Activated CD4-positive, alpha-beta T cell treated with anti-CD3 and anti-CD28 coated beads, Interleukin-2, amount 50 U/mL, for 1 hour (primary cell): ENCODE measurements at places on chromosomes 11 and 22.

DNA sequence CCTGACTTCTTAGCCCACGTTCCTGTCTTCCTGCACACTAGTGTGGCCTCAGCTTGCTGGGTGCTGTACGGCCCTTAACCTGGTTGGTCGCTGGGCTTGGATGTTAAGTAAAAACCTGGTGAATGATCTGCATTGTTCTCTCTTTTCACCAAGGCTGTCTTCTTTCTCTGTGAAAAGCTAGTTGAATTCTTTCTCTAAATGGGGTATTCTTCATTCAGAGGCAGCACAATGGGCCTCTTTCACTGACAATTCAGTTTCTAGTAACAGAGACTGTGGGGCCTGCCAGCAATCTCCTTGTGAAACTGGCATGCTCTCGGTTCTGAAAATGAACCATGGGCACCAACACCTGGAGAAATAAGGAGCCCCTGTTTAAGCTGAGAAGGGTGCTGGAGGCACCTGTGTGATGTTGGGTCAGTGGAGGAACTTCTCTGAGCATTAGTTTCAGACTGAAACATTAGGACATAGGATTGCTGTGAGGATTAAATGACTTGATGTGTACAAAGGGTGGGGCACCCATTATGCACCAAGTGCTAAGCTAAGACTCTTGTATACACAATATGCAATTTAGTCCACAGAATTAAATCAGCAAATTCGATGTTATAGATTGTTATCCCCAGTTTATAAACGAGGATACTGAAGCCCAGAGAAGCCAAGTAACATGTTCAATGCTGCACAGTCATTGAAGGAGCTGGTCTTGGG lies 33.1 kb upstream of the ELF5 start:
- DNase-seq = no peak

GRCh38 chr11:47553406-47553743 lies 443 bp upstream of the CELF1 start:
- no peak for DNase-seq

- no peak for DNase-seq
Observed at GRCh38 chr22:38042488-38042790, 14.8 kb upstream of the PICK1 start.

GRCh38 chr11:76610871-76611475 lies 59.6 kb downstream of the LRRC32 start:
- DNase-seq = no peak

DNA sequence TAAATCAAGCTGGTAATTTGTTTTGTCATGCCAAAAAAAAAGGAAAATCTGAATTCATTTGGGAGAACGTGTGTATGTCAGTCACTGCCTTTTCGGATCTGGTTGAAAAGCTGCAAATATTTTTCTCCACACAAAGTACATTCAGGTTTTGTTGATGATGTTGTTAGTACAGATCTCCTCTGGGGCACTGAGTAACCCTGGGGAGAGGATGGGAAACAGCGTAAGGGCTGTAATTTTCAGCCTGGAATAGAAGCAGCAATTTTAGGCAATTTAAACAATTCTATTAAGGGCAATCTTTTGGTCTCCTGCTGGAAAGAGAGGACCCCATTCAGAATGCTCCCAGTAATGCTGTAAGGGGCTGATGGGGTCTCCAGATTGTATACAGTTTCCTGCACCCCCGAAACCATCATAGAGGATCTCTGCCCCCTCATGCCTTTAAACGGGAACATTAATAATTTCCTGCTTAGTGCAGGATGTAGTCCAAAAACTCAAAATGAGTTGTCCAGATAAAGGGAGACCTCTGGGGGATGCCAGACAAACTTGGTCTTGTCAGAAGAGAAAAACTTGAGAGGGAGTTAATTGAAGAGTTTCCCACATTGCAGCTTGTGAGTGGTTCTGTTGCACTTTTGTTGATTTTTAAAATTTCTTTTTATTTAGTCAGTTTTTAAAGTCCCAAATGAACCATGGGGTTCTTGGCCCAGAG lies 132.3 kb downstream of the COMMD9 start:
- DNase-seq = no peak

DNA sequence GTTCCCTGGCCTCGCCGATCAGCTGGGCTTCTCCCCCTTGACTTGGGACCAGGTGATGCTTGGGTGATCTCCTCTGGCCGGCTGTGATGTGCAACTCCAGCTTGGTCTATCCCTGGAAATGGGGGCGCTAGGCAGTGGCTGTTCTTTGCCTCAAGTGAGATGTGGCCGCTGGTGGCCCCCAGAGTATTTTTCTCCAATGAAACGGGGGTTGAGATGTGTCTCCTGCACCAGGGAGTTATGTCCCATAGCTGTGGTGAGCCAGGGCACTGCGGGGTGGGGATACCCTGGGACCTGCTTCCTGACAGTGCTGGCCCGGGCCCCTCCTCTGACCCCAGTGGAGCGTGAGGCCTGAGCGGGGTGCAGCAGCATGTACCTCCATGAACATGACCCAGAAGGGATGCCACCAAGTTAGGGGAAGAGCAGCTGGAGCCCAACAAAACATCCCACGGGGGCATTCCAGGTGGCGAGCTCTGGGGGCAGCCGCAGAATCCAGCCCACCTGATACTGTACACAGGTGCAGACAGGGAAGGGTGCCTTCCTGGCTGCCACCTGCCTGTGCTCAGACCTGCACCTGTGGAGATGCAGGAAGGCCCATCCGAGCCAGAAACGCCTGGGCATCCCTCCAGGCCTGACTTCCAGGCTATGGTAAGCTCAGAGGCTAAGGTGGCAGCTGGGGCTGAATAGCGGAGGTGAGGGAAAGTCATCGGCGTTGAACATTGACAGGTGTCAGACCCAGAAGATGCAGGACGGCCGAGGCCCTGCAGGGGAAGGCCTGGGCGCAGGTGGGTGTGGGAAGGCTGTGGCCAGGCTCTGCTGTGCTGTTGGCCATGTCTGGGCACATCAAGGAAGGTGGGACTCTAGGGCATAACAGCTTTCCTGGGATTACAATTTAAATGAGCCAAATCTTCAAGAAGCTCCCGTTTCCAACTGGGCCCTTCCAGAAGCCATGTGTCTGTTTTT lies 97.3 kb downstream of the CTTN start:
- no peak for DNase-seq

DNA sequence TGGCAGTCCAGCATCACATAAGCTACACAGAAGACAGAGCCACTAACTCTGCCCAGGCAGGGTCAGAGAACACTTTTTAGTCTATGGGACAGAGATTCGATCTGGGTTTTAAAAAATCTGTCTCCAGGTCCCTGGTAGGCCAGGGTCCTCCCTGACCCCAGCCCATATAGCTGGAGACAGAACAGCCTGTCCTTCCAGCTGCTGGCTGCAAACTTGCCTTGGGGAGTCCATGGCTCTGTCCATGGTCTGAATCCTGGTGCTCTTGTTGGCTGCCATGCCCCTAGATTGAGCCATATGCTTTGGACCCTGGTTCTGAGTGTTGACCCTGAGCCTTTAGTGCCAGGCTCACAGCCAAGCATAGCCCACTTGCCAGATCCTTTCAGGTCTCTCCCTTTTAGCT lies 13.3 kb upstream of the LIPT2 start:
- DNase-seq = no peak

DNA sequence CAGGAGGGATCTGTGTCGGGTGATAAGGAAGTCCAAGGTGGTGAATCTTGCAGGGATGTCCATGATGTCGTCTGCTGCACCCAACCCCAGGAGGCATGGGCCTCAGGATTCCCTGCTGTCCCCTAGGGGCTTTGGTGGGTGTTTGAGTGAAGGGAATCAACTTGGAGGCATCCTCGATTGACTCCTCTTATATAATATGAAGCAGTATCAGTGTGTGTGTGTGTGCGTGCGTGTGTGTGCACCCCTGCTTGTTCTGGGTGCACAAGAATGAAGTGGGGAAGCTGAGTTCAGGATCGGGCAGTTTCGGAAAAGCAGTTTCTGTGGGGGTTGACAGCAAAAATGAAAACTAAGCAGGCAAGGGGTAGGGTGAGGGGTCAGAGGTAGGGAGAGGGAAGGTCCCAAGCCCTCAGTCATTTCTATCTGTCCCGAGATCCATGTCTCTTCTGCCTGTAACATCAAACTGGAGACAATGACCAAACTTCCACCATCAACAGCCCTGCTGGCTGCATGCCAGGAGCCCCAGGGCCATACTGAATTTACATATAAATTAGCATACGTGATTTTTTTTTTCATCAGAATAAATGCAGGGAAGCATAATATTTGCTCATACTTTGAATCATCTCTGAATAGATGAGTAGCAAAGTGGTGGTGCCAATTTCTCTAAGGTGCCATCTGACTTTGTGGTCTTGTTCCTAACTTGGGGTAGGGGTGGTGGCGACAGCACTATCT lies 2.0 kb downstream of the NTM start:
- DNase-seq = no peak

DNA sequence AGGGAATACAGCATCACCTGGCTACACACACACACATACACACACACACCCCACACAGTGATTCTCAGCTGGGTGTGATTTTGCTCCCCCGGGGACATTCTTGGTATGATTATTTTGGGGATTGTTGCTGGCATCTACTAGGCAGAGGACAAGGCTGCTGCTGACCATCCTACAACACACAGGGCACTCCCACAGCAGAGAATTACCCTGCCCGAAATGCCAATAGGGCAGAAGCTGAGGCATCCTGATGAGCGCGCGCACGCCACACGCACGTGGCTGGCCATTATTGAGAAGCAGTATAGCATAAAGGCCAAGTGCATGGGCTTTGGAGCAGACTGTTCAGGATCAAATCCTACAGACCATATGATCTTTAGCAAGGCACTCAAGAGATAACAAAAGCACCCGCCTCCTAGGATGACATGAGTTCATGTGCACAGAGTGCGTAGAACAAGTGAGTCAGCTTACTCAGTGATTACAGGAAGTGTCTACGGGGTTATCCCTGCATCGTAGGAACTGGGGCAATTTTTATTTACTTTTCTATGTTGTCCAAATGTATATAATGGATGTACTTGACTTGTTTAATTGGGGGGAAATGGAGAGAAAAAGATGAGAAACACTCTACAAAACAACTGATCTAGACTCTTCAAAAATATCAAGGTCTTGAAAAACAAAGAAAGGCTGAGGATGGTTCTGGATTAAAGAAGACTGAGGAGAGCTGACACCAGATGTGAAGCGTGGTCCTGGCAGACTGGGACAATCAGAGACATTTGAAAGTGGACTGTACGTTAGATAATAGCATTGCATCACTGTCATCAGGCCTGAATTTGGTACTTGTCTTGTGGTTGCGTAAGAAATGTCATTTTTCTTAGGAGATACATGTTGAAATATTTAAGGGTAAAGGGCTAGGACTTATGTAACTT lies 7.2 kb upstream of the EHD1 start:
- no peak for DNase-seq
